ENCODE measurements at places on chromosomes 6 and 20. TPM values are rescaled to one million over a fixed set of nuclear protein-coding genes. Genes with fewer than 3 reads are reported as not detected.

The MCCD1 gene
- not detected for total RNA-seq

DNA sequence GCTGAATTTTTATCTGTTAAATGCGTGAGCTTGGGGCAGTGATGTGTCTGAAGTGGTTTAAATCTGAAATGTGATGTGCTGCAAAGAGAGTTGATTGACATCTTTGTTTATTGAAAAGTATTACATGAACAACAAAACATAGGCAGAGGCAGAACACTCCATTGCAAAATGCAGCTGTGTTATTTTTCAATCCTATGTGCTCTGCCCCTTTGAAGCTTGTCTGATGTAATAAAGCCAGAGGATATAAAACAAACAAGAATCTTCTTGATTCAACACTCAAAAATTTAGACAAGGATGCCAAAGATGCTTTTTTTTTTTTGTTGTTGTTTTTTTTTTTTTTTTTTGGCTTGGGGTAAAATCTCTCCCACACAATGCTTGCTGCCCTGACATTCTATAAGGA lies 482.4 kb upstream of the MMS22L start:
- no peak for DNase-seq

DNA sequence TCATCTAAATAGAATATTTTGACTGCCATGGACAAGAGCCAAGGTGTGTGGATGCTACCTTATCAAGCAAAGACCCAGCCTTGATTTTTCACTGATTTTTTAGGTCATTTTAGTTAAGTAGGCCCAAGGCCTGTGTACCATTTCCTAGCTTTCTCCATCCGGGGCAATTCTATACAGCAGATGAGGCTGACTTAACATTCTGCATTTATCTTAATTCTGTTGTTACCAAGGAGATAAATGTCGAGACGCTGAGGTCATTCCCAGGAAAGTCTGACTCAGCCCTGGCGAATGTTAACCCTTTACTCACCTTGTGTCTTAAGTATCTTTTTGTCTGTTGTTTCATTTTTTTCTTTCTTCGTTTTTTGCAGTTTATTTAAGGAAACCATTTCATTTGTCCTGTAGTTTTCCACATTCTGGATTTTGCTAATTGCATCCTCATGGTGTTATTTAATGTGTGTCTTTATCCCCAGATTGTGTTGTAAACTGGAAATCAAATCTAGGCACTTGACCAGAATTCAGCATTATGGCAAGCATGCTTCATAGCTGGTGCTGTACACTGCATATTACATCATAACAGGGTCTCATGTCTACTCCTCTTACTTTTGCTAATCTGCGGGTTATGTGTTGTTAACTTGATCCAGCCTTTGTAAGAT lies 277.0 kb downstream of the CDKAL1 start:
- DNase-seq = no peak

DNA sequence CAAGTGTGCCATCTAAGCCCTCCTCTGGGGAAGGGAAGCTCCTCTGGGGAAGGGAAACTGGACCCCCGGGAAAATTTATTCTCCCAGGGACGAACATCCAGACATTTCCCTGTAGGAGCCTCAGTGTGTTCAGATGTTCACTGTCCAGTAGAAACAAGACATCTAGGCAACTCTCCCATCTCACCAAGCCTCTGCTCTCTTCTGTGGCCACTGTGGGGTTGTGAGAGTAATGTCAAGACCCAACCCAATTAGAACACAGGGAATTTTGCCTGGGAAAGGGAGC lies 3.6 kb upstream of the PTGIS start:
- DNase-seq = peak; percentile 20

The OPN5 gene
- total RNA-seq = not detected

The MAP7 gene
- 1.8 TPM for total RNA-seq
